ENCODE measurements at places on chromosomes 3 and 15. TPM values are rescaled to one million over a fixed set of nuclear protein-coding genes. Genes with fewer than 3 reads are reported as not detected.

DNA sequence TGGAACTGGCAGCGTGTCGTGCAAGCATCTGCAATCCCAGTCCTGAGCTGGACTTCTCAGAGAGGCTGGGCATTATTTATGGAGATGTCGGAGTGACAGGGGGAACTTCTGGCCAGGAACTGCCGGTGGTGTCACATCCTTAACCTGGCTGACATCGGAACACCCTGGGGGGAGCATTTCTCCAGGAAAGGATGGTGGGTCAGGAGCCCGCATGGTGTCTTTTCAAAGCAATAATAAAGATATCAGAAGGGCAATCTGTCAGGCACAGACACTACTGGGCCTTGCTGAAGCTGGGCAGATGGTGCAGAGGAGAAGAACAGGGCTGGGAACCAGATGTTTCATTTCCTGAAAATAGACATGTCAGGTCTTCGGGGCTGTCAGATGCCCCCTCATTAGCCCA is 133.5 kb downstream of the WNT7A start:
- no peak for DNase-seq

HESX1 gene
- total RNA-seq, result not detected

- no peak for DNase-seq
These were observed 41.3 kb downstream of the PSMD6 start for GRCh38 chr3:63981980-63982379.

DNA sequence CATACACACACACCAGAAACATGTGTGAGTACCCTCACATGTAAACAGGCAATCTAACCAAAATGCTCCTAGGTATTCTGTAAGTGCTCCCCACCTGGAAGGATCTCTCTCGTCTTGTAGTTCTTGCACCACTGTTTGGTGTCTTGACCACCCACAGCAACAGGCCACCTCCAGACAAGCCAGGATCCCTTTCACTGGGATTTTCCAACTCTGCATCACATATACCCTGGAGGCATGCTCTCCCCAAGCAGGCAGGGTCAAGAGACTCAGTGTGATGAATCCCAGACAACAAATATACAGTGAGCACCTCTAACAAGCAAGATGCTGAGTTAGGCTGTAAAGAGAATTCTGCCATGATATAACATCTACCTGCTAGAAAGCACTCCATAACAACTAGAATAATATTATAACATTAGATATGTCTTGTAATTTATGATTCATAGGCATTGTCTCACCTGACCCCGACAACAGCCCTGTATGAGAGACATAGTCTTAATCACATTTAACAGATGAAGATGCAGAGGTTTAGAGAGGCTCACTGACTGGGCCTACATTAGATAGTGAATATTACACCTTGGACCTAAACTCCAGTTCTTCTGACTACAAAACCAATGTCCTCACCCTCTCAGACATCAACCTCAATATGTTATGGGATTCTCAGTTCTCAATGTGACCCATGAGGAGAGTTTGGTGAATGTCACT is 76.5 kb upstream of the BCL6 start:
- DNase-seq, result no peak

GRCh38 chr3:42066516-42067181 is 24.5 kb upstream of the TRAK1 start:
- DNase-seq, result no peak

IMPG2 gene
- total RNA-seq, result 0.13 TPM

CYP1A1 gene
- 65.0 TPM for total RNA-seq

GRCh38 chr15:74210729-74211128 is 8.1 kb upstream of the STRA6 start:
- DNase-seq, result no peak

DNA sequence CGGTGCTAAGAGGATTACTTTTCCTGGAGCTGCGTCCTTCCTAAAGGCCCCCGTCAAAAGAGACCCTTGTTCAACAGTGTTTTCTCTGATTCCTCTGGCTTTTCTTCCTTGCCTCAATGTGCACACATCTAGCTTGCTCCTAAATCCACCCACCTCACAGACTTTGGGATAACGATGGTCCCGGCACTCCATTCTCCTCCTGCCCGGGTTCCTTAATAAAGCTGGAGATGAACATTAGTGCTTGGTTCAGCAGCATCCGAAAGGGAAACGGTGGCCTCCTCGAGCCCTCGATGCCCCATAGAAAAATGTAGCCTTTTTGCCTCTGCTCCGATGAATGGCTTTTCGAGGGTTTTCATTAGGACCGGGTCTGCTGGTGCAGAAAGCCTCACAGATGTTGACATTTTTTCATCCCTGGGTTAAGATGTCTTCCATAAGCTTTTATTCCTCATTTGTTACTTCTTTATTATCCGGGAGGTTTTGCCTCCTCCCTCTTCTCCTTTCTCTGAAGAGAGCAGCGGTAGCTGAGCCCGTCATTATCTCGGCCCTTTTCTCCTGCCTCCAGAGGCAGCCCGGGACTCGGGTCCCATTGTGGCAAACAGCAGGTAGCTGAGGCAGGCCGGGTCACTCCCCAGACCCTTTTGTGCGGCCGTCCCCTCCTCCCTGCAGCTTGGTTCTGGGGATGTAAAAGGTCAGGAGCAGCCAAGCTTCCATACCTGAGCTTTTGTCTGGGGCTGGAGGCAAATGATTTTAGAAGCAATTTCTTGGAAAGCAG is 64.6 kb downstream of the CPN2 start:
- DNase-seq, result peak; percentile 60

DNA sequence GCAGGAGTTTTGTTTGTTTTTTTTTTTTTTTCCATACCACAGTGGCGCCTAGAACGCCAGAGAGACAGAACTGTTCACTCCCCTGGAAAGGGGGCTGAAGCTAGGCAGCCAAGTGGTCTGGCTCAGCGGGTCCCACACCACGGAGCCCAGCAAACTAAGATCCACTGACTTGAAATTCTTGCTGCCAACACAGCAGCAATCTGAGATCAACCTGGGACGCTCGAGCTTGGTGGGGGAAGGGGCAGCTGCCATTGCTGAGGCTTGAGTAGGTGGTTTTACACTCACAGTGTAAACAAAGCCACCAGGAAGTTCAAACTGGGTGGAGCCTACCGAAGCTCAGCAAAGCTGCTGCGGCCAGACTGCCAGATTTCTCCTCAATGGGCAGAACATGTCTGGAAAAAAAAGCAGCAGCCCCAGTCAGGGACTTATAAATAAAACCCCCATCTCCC is 29.8 kb downstream of the SPICE1 start:
- DNase-seq, result no peak

DNA sequence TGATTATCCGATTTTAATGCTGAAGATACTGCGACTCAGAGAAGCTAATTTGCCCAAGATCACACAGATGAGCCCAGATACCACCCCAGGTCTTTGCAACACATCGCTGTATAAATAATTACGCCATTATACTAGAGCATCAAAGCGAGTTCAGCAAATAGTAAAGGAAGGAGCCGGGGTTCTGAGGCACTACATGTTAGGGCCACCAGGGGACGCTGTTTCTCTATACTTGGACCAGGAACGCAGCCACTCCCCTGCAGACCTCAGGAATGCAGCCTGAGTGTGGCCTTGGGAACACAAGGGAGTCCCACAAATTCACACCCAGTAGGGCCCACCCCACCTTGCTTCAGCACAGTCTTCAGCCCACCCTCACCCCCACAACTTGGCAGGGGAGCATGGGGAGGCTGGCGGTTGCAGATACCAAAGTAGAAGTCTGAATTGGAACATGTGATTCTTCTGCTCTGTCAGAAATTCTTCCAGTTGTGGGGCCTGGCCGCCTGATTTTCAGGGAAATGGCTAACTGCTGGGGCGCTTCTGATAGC is 57.8 kb upstream of the RYK start:
- no peak for DNase-seq

DNA sequence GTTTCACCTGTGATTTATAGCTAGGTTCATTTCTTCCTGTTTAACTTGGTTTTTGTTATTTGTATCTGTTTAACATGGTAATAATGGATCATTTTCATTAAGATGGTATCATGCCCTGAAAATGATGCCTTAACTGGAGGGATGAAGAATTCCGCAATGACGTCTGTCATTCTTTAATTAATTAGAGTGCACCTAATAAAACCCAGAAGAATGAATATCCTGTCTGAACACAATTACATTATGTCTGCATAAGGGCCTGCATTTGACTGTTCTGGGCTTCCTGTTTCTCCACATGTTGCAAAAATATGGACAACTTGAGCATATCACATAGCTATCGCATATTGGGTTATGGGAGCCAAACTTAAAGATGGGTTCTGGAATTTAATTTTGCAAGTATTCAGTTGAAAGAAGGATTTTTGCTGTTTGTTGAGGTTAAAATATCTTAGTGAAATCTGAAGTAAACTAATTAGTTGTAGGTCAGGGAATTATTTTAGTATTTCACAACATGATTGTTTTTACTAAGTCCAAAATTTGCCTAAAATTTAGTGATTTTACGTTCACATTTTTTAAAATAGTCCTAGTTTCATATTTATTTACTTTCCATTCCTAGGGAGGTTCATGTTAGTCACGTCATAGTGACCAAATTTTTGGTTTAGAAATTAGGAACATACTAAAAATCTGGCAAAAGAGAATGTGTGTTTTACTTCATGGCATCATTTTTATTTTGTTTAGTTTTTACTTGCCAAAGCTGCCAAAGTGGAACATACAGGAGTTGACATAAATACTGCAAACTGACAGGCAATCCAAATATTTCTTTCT is 321.0 kb upstream of the TGFBR2 start:
- no peak for DNase-seq

- no peak for DNase-seq
These were observed 785.2 kb downstream of the NR2F2 start for GRCh38 chr15:97115761-97116070.

DNA sequence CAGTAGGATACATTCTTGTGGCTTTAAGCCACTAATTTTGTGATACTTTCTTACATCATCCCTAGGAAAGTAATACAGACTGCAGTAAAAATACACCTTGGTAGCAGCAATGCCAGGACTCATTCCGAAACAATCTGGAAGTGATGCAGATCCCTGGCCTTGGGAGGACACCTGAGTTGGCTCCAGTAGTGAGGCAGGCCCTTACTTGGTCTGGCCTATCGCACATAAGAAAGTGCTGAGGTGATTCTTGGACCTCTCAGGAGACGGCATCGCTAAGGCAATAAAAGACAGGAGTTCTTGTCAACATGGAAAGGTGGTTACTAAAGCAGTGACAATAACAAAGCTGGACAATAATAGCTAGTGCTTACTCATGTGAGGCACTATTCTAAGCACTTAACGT is 126.5 kb downstream of the SUCNR1 start:
- DNase-seq, result no peak

GRCh38 chr3:23489300-23490158 is 286.4 kb downstream of the UBE2E2 start:
- DNase-seq, result no peak

GRCh38 chr15:63382966-63383710 is 1.5 kb upstream of the CA12 start:
- no peak for DNase-seq

GRCh38 chr3:70096376-70097066 is 97.0 kb downstream of the SAMMSON start:
- DNase-seq, result no peak

DNA sequence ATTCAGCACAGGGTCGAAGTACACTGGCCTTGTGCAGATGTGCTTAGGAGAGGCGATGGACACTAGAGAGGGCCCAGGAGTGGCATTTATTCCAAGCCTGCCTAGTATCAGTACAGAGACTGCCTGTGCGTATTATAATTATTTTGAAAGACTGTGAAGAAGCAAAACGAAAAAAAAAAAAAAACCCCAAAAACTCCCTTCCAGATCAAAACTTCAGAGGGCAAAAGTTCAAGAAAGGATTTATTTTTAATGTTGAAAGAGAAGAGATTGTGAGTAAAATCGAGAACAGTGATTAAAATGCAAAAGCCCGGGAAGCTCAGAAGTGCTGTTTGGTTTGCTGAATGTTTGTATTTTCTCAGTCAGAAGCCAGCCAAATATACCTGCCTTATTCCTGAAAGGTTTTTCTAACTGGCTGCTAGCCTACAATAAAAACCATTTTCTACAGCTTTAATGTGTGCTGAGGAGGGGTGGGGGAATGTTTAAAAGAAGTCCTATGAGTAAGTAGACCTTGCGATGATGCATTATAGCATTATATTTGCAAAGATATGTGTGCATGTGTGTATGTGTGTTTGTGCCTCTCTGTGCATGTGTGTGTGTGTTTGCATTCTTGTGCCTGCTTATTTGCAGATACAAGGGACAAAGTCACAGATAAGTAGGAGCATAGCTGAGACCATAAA is 19.3 kb upstream of the LZTFL1 start:
- DNase-seq, result no peak

DNA sequence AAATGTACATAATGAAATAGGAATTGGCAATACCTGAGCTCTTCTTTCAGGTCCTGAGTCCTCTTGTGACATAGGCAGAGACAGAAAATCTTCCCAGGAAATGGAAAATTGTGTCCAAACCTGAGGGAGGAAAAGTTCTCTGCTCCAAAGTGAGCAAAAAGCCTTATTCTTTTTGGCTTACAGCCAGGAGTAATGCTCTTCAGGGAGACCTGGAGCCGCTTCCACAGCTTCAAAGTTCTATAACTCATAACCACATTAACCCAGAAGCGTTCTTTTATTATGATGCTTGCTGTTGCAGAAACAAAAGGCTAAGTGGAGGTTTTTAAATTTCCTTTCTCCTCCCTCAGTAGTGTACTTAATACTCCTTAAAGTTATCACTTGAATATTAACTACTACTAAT is 633 bp downstream of the IGSF10 start:
- no peak for DNase-seq

DNA sequence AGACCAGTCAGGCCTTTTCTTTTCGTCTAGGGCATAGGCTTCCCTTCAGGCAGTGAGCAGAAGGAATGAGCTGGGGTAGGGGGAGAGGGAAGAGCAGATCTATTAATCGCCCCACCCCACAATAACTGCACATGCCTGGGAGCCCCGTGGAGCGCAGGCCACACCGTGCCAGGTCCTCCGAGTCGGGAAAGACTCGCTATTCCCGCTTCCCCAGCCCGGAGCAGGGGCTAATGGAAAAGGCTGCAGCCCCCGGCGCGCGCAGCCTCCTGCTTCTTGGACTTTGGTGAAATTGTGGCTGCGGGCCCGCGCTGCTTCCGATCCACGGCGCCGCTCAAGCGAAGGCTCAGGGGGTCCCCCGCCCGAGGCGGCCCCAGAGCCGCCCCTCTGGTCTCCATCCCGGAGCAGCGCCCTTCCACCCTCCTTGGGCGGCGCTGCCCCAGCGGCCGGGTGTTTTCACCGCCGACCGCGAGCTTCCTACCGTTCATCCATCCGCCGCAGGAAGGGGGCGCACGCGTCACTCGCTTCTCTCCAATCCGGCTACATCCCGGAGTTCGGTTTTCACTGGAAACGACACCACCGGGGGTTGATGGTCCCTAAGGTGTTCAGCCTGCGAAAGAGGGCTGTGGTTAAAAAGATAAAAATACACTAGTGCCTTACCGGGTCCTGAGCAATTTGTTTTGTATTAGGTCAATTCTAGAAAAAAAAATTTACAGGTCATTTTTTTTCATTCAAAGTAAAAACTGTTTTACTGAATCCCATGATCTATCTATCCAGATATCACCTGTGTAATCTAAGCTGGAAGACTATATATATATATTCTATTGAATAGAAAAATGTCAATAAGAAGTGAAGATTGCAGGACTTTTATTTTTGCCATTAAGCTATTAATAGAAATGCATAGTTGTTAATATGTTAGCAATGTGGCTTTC is 4.4 kb upstream of the SYNM start:
- DNase-seq, result peak; percentile 91

- DNase-seq, result no peak
These were observed 129.8 kb upstream of the GBE1 start for GRCh38 chr3:81891055-81891895.

- no peak for DNase-seq
These were observed 25.5 kb downstream of the TBC1D2B start for GRCh38 chr15:78052001-78052401.

- DNase-seq, result no peak
These were observed 4.2 kb downstream of the CACNA2D3 start for GRCh38 chr3:54126551-54126950.

CCRL2 gene
- total RNA-seq, result 8.8 TPM

All from mesenteric fat pad (tissue), 1 donor.